ENCODE measurements at places on chromosomes 16 and 17.

DNA sequence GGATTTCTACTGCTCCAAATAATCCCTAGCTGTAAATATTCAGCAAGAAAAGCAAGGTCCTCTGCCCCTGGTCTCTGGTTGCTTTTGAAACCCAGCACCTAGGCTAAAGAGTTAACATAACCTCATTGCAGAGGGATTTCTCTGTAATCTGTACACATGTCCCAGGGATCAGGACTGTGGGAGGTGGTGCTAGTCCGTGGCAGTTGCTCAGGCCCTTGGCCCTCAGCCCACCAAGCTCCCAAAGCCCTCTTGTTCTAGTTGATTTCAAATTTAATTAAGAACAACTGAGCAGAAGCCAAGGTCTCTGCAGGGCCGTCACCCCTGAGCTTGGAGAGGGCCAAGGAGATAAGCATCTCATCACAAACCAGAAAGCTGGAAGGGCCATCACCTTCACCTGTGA, 181.1 kb downstream of the SOX9 start:
- no peak for DNase-seq

DNA sequence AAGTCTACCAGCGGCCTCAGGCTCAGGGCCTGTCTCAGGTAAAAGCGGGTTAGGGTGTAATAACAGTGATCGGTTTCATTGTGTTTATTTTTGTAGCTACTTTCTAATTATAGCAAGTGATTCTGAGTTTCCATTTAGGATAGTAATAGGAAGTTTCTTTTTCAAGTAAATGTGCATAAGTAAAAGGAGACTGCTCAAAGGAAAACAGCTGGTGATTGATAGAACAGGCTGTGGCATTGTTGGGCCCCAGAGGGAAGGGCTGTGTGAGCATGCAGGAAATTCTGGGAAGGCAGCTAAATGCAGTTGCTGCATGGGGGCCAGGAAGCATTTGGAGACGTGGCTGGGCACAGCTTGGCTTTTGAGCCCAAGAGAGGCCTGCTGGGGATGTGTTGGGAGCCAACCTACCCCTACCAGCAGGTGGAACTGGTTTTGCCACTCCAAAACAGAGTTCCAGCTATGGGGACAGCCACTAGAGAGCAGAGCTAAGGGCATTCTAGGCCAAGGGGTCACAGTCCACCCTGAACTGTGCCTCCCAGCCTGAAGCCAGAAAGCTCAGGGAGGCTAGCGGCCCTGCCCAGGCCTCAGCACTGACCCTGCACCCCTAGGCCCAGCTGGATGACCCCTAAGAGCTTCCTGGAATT, 12.6 kb downstream of the SNX20 start:
- DNase-seq: no peak

DNA sequence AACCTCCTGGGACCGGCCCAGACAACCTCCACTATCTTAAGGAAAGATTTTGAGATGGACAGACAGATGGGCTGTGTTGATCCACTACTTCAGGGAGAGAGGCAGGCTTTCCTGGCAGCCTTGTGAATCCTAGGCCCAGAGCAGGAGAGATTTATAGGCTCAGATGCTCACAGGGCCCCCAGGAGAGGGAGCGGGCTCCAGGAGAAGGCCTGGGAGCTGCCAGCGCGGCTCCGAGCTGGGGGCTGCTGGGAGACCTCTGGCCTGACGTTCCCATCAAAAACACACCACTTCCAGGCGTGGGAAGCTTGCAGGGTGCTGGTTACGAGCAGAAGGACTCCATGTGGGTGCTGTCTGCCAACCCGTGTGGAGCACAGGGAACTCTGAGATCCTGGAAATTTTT, 53.2 kb downstream of the MYH11 start:
- DNase-seq: no peak

GRCh38 chr16:21277927-21278706, at the start of gene CRYM:
Gene CRYM, minus strand, starts transcription at chr16:21278290. Its CDS starts 39 bp downstream, at chr16:21278251.
- DNase-seq: peak; percentile 45

- no peak for DNase-seq
These were observed 13.2 kb downstream of the SLC7A5 start for GRCh38 chr16:87855852-87856715.

DNA sequence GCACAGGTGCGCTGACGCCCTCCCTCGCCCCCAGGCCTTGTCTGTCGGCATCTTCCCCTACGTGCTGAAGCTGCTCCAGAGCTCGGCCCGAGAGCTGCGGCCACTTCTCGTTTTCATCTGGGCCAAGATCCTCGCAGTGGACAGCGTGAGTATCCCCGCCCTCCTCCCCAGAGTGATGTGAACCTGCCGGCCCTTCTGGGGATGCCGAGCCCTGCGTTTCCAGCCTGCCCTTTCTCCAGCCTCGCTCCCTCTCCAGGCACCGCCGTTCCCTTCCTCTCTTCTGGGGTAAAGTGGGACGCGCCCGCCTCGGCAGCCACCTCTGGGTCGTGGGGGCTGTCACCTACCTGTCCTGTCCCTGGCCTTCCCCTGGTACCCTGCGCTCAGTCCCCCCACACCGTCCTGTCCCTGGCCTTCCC, 133.9 kb upstream of the CHMP6 start:
- DNase-seq: no peak

DNA sequence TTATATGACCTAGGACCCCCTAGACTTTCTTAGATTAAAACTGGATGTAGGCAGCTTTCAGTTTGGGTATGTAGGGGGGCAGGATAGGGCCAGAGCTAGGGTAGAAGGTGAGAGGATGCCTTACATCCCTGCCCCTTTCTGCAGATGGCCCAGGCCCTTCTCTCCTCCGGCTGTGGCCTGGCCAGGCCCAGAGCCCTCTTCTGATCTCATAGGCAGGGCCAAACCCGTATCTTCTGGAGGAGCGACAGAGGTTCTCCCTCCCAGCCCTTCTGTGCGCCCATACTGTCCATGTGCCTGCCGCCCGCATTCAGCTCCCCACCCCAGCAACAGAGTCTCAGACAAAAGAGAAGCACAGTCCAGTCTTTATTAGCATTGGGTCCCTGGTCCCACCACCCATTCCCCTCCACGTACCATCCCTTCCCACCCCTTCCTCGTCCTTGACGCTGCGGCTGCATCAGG, 2.0 kb upstream of the TSPOAP1 start:
- DNase-seq: no peak

GRCh38 chr16:85969591-85969990, 70.6 kb downstream of the IRF8 start:
- DNase-seq: no peak

- DNase-seq: no peak
These were observed 138.4 kb upstream of the PLCG2 start for GRCh38 chr16:81640681-81641070.

- DNase-seq: no peak
These were observed 7.9 kb upstream of the C17orf58 start for GRCh38 chr17:68004201-68004600.

- DNase-seq: no peak
These were observed 45.5 kb upstream of the ZFHX3 start for GRCh38 chr16:73093146-73094144.

DNA sequence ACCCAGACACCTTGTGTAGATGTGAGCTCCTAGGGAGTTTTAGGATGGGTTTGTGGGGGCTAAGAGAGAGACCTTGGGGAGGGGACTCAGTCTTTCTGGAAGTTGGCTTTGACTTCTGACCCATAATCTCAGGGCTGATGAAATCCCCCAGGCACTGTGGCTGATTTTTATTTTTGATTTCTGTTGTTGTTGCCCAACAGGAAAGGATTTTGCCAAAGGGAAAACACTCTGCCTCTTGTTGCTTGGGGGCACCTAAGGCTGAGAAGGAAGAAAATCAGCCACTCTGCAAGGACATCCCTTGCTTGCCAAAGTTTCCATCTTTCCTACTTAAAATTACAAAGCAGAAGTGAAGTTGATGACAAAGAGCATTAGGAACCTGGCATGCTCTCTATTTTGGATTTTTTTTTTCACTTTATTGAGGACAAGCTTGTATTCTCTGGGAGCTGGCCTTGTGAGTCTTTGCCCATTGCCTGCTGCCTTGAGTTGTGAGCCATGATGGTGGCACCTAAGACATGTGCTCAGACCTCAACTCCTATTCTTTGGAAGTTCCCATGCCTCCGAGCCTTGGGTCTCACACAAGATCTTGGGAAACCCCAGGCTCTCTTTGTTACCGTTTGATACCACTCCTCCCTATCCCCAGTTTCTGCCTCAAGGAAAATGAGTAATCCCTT, 3.2 kb upstream of the C1QTNF1 start:
- no peak for DNase-seq

DNA sequence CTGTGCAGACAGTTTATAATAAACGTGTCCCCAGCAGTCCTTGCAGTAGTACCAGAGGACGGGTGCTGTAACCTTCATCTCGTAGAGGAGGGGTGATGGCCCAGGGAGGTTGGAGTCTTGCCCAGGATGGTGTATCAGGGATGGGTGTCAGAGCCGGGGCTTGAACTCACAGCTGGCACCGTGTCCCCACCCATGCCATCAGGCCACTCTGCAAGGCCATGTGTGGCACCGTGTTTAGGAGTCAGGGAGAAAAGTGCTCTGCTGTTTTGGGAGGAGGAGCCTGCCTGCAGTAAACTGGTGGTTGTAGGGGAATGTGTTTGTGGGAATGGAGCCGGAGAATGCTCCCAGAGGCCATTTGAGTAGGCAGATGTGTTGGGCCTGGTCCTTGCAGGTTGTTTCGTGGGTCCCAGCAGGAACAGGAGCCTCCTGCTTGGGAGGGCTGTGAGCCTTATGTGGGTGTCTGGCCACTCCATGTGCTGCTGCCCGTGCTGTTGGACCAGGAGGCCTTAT, 1.7 kb downstream of the ADORA2B start:
- no peak for DNase-seq

- no peak for DNase-seq
These were observed 43.0 kb downstream of the TRARG1 start for GRCh38 chr17:1322480-1322879.

DNA sequence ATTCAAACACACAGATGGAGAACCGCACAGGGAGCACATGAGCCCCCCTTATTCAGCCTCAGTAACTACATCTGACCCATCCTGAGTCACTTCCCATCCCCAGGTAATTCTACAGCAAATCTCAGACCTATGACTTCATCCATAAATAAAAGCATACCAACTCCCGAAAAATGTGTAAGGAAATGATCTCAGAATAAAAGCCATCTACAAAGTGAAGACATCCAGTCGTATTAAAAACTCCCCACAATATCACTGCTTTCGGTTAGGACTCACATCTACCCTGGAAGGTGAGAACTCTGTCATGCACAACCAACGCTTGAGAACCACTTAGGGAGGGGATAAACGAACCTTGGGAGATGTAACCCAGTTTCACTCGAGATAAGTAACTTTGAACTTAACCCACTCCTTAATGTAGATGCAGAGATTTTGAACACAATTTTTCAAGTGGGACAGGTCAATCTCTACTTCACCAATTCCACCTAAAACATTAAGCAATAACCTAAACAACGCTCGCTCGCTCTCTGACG, 1.3 kb downstream of the USP36 start:
- no peak for DNase-seq

DNA sequence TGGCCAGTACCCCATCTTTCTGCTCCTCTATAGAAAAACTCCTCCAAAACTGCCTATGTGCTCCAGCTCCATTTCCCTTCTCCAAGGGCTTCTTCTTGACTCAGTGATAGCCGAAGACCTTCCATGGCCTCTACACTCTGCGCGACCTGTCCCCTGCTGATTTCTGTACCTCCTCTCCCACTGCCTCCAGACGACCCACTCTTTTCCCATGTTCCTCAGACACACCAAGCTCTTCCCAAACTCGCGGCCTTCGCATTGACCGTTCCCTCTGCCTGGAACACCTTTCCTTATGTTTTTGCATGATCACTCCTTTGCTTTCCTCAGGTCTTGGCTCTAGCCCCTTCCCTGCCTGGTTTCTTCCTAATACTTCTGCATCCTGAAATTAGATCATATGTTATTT, 255.6 kb upstream of the SDK2 start:
- DNase-seq: no peak

DNA sequence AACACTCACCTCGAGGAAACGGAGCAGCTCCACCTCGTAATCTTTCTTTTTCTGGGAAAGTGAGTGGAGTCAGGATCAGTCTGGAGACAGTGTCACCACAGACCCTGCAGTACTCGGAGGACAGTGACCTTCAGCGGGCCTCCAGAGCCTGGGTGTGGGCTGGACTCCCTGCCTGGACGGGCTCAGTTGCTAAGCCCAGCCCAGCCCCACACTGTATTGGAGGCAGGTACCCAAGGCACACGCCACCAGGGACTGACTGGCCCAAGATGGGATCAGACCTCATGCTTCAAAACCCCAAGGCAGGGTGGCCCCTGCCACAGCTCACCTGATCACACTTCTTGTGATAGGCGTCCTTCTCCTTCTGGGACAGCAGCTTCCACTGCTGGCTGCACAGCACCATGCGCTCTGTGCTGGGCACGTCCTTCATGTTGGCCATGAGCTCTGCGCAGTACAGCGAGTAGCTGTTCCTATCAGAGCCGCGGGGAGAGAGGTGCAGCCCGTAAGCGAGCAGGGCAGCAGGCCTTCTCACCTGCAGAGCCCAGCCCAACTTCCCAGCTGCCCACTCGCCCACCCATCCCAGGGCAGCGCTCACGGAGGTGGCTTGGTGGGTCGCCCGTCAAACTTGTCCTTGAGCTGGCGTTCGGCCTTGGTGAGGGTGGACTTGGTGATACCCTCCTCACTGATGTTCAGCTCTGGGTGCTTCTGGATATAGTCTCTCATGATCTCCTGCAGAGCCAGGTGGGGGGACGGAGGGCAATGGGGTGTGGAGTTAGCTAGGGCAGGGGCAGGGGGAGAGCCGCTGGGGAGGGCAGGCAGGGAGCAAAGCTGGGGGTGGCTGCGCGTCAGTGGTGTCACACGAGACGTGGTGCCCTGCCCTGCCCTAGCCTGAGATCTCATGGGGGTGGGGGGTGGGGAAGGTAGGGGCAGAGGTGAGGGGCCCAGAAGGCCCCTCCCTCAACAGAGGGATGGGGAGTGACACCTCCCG, 7.9 kb downstream of the UBTF start:
- no peak for DNase-seq

DNA sequence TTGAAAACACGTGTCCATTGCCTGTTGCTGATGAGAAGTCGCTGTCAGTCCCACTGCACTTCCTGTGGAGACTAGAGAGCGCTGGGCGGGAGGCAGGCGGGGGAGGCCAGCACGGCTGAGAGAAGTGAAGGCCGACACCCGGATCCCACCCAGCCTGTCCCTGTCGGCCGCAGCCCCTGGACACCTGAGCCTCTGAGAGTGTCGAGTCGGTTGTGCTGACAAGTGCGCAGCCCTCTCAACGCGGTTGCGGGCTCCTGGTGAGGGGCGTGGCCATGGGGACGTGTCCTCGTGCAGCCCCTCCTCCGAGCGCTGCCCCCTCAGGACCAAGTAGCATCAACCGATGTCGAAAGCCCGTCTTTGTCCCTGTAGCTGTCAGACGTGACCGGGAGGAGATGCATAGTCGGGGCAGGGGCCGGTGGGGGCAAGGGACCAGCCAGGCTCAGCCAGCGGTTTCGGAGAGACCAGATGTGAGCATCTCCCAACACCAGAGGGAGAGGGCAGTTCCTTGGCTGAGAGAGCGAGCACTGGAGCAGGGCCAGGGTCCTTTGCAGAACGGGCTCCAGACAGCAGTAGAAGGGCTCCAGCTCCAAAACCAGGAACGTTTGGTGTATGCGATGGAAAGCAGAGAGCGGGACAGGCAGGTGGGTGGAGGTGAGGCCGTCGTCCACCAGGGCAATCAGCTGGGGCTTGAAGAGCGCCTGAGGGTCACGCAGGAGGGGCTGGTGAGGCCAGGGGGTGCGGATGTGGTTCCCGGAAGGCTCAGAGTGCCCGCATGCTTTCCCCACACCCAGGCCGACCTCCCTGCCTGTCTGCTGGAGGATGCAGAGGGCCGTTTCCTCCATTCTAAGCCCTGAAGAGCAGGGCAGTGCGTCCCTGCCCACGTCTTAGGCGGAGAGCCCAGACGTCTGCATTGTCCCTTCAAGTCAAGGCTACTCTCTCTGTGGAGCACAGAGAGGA, 43.3 kb upstream of the CHMP6 start:
- DNase-seq: no peak
